ENCODE measurements at places on chromosomes 5 and 9.

DNA sequence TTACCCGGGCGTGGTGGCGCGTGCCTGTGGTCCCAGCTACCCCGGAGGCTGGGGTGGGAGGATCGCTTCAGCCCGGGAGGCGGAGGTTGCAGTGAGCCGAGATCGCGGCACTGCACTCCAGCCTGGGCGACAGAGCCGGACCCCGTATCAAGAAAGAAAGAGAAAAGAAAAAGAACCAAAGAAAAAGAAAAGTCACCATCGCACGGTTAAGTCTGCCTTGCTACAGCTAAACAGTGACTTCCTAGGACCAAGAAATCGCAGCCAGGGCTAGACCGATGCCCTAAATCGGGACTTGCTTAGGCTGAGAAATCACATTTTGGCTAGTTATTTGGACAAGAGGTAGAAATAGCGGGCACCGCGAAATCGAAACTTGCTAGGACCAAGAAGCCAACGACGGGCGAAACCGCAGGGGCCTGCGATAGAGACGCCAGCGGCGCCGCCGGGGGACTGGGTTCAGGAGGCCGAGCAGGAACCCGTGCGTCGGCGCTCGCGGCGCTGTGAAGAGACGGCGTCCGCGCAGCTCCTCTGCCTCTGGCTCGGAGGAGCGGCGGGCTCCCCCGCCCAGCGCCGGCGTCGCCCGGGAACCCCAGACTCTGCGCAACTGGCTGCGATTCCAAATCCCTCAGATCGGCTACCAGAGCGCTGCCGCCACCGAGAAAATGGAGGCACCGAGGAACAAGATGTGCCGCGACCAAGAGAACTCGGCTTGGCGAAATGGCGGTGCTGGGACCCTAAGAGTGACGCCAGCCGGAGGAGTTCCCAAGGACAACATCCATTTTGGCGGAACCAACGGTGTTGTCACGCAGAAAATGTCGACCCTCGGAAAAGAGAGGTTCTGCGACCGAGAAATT lies 26.1 kb upstream of the ANXA2R start:
- peak; percentile 81 for DNase-seq

GRCh38 chr5:75847561-75848021 lies 130.4 kb upstream of the POC5 start:
- no peak for DNase-seq

GRCh38 chr9:107600060-107600573 lies 110.5 kb upstream of the KLF4 start:
- DNase-seq = no peak

- DNase-seq = no peak
These were observed 1410.4 kb upstream of the CDH9 start for GRCh38 chr5:28448791-28449190.

- no peak for DNase-seq
These were observed 45.2 kb downstream of the P4HA2 start for GRCh38 chr5:132182359-132183040.

- DNase-seq = no peak
These were observed 291.4 kb upstream of the ISL1 start for GRCh38 chr5:51091816-51092215.

DNA sequence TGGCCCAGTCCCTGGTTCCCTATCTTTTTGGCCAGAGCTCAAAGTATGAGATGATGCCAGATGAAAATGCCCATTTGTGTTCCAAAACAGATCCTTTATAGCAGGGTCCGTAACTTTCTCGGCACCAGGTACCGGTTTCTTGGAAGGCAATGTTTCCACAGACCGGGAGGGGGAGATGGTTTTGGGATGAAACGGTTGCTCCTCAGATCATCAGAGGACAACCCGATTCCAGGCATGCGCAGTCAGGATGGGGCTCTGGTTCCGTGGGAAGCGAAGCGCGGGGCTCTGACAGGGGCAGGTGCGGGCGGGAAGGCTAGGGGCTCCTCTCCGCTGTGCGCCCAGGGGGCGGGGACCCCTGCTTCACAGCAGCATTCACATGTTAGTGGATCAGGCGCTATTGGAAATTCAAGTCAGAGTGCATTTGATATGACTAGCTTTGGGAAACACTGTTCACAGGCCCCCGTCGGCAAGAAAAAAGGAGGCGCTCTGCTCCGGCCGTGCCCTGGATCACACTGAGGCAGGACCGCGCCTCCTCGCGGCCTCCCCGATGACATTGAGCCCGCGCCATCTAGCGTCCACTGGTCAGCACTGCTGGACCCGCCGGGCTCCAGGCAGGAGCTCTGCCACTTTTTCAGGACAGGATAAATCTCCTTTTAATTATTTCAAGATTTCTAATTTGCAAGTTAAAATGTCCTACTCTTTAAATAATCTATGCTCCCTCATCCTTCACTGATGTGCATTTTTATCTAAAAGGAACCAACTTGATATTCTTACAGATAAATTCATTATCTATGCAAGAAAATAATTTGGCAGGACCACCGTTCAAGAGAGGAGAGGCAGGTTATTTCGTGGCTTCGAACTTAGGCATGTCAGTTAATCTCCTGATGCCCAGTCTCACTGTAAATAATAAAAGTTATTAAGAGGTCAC lies 190.0 kb downstream of the FANCC start:
- DNase-seq = peak; percentile 77

DNA sequence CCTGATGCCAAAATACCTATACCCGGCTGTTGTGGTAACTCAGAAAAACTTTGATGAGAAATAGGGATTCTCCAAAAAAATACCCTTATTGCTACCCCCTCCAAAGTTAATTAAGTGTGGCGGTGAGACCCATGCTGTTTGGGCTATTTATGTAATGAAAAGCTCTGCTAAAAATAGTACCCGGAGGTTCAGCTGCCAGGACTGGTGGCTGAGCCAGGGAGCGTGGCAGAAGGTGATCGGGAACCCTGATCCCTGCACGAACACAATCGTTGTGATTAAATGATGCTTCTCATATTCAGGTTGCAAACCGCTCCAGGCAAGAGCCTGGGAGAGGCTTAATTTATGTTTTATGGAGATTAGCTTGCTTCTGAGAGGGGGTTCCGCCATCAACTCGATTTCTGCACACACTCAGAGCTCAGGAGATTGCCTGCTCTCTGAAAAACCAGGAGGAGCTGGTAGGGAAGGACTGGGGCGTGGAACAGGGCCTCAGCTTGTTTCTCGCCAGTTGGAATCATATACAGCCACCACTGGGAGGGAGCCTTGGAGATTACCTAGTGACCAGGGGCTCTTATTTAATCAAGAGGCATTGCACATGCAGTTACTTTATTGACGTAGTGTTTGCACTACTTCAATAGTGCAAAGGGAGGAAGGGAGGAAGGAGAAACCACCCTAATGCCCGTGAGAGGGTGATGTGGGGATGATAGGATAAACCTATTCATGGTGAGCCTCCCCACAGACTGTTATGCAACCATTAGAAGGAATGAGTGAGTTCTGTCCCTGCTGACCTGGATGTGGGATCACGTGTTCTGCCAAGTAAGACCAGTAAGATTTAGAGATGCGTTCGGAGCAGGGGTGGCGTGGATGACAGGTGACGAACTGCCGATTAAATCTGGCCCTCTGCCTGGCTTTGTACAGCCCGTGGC lies 23.4 kb downstream of the HRH2 start:
- DNase-seq = no peak

DNA sequence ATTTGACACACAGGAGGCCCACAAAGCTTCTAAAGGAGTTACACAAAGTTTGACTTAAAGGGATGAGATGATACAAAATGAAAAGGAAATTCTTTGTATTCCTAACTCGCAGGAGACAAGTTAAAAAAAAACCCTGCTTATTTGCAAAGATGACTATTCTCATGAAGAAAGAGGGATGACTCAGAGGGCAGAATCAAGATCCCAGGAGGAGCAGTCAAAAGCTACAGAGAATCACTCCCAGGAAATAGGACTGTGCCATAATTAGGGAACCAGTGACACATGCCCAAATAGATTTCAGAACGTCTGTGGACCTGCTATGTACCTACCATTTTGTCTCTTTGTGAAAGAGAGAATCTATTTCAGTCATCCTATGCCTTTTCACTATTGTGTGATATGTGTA lies 103.5 kb upstream of the ARRDC3 start:
- DNase-seq = no peak

DNA sequence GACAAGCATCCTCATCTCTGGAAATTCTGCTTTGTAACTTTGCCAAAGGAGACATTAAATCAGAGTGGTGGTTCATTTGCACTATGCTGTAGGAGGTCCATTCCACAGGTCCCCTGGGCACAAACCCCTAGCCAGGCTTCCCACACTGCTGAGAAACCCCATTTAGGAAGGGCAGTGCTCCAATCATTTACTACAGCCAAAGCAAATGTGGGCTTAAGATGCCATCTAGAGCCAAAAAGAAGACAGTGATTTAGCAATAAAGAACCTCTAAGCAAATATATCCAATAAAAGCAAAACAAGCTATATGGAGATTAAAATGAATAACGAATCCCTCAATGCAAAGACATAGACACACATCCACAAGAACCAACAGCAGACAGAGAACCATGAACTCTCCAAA lies 129.0 kb upstream of the ALDH1B1 start:
- DNase-seq = no peak

DNA sequence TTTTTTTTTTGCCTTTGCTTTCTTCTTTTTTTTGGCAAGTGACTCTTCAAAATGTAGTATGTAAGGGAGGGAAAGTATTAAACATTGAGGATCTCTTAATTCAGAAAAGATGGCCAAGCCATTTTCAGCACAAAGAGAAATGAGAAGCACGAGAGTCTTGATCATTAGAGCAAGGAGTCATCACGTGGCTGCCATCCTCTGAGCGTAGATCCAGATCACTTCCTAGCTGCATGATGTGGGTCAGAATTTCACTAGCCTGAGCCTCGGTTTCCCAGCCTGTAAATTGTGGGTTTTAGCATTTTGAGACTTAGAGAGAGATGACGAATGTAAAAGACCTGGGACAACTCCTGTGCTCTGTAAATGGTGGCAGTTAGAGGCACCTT lies 312.9 kb downstream of the ARHGEF28 start:
- DNase-seq = no peak

GRCh38 chr5:174008922-174009321 lies 20.0 kb downstream of the C5orf47 start:
- no peak for DNase-seq

DNA sequence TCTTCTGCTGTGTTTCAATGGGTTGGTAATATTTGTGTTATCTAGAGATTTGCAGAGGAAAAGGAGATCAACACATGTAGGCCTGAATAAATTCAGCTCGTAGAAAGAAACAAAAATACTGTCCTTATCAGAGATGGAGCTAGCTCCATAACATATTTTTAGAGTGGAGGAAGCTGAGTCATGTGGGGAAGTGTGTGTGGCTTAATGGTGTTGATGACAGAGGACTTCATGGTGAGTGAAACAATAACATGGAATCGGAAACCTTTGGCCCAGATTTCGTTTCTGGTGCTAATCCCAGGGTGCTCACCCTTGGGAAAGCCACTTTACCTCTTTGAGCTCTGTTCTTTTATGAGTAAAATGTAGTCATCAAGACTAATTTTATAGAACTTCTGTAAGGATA lies 825.0 kb downstream of the TLR4 start:
- DNase-seq = no peak

- DNase-seq = no peak
These were observed 74.2 kb upstream of the FSTL4 start for GRCh38 chr5:133686566-133686965.

DNA sequence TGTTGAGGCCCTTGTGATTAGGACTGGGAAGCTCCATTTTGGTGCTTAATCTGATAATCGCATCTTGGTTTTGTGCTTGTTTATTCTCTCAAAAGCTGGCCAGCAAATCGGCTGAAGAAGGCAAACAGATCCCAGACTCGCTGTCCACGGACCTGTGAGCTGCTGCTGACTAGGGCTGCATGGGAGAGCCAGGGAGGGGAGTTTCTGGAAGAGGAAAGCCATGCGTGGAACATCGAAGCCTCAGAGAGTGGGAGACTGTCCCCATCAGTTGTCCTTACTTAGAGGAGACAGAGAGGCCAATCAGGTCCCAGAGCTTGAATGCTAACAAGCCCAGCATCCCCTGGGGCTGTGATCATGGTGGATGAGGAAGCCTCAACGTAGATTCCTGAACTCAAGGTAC lies 23.0 kb upstream of the FOXI1 start:
- no peak for DNase-seq

- no peak for DNase-seq
These were observed 2.1 kb downstream of the CFAP77 start for GRCh38 chr9:132412089-132412488.

GRCh38 chr9:115182264-115182663 lies 64.3 kb upstream of the TNC start:
- no peak for DNase-seq

GRCh38 chr9:137299938-137300337 lies 2.1 kb downstream of the NRARP start:
- DNase-seq = peak; percentile 32

DNA sequence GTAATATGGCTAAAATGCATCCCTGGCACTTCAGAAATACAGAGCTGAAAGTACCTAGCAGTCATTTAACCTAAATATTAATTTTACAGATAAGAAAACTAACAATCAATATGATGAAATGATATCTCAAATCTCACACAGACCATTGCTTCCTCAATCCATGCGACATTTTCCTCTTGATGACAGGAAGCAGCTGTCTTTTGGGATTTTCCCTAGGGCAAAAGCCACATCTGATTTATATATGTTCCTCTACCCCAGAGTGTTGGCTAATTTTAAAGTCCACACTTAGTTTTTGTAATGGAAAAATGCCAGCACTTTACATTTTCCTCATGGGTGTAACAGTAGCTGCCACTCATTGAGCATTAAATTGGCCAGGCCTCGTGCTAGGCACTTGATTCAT lies 47.7 kb upstream of the ITGA1 start:
- DNase-seq = no peak

DNA sequence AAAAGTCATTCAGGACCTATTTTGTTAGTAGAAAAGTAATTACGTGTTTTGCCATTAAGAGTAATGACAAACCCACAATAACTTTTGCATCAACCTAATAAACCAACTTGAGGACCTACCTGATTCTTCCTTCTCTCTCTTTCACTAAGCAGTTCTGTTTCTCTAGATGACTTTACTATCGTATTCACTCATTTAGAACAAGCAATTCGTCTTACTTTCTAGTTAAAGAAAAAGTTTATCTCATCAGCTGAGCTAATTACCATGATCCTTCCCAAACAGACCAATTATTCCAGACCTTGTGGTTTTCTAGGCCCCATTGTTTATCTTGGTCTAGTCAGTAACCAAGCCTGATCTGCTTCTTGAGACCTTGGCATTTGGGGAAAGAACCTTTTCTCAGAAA lies 49.6 kb upstream of the PRDM9 start:
- no peak for DNase-seq

Measured in liver (tissue), 10 donors.